GM23248 (cell line): ENCODE measurements at places on chromosomes 2 and 18.

DNA sequence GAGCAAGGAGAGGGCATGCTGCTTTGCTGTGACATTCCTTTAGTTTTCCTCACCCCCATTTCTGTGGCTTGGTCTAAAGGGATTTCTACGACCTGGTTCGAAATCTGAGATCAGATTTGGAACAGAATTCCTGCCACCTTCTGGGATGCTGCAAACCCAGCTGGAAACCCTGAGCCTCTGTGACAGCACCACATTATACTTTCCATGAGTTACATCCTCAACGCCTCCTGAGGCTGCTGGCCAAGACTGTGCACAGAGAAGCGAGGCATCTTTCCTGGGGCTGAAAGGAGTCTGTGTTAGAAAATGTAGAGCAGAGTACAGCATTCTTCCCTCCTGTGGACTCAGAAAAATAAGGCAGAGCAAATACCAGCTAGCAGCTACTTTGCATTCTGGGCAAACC lies 138.1 kb upstream of the CHAC2 start:
- DNase-seq, result no peak

- DNase-seq, result no peak
These were observed 31.5 kb downstream of the ANKRD44 start for GRCh38 chr2:197278799-197279763.

GRCh38 chr2:98460573-98461497 lies 16.2 kb downstream of the INPP4A start:
- no peak for DNase-seq

DNA sequence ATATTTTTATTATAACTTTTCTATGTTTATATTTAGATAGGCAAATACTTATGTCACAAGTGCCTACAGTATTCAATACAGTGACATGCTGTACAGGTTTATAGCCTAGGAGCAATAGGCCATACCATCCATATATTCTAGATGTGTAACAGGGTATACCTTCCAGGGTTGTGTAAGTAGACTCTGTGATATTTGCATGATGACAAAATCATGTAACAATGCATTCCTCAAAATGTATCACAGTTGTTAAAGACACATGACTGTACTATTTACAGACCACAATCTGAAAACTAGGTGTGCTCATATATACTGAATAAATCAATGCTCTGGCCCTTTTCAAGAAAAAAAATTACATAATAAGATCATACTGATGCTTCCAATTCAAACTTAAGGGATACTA lies 433.2 kb upstream of the RGPD4 start:
- DNase-seq, result peak; percentile 12

- peak; percentile 49 for DNase-seq
These were observed 62.1 kb downstream of the NABP1 start for GRCh38 chr2:191740016-191740419.

- no peak for DNase-seq
These were observed 73.5 kb upstream of the CCDC150 start for GRCh38 chr2:196565982-196566381.

DNA sequence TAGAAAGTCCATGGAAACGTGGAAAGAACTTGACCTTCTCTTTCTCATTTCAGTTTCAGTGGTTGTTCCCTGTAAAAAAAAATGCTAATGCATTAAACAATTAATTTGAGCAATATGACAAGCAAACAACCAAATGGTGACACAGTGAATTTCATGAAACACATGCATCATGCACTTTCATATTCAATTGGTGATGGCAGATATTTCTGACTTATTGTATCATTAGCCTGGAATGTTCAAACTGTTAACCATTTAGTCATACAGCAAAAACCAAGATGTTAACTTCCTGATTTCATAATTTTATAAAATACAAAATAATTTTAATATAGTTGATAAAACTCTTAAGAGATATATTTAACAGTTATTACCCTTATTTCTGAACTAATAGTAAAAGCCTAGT lies 85.5 kb downstream of the SCN1A start:
- peak; percentile 25 for DNase-seq
